Activated T-cell treated with anti-CD3 and anti-CD28 coated beads, Interleukin-2, amount 50 U/mL, for 72 hours (primary cell): ENCODE measurements at places on chromosomes 5 and 9. TPM values are rescaled to one million over a fixed set of nuclear protein-coding genes. Genes with fewer than 3 reads are reported as not detected.
A peak's percentile ranks its signal among the peaks of the same experiment; 100 is the strongest.

DNA sequence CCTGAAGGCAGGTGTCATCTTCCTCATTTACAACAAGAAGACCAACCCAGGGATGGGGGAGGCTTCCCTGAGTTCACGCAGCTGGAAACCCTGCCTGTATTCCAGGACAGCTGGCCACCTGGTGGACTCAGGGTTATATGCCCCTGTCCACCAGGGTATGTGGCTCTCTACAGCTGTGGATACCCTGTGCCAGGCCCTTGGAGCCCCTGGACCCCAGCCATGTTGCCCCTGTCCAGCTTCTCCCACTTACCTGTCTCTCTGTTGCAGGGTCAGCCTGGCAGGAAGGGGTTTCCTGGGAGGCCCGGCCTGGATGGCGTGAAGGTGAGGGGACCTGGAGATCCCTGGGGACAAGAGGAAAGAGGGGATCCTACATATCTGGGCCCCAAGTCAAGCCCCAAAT, 79.7 kb upstream of the ORM1 start:
- no peak overlapping the region for H3K4me3 ChIP-seq
- no peak for DNase-seq
- H3K27me3 ChIP-seq: no peaks in the 10 kb centered on the region

DNA sequence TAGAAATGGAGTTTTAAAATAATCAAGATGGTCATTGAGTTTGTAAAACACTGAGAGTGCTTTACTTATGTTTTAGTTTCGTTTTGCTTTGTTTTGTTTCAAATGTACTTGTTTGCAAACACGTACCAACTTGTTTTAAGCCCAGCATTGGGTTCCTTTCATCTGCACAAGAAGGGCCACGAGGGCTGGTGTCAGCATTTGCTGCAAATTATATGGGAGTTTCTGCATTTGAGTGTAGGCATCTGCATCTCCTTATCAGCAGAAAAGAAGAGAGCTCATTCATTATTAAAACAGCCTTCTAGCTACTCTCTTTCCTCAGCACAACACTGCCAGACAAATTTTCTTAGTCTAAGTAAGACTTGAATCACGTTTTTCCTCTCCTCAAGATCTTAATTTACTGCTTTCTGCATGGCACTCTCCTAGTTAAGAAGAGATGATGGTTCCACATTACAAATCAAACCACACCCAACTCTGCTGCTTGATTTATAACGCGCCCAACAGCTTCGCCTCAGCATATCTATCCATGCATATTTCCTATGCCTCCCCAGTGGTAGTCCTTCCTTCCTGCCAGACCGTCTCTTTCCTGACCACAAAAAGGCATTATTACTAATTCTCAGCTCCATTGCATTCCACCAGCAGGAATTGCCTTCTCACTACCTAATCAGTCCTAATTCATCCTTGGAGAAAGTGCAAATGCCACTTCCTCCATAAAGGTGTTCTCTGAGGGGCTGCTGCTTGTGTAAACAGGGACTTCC, 95.2 kb upstream of the CAST start:
- no peak for DNase-seq
- H3K4me1 ChIP-seq: peaks cover 15% of the 10 kb centered on the region
- no peaks in the 10 kb centered on the region for H3K36me3 ChIP-seq

GRCh38 chr5:53167836-53168235, 58.3 kb upstream of the MOCS2 start:
- no peak overlapping the region for H3K27ac ChIP-seq
- no peaks in the 10 kb centered on the region for H3K4me1 ChIP-seq
- H3K27me3 ChIP-seq: peaks cover 21% of the 10 kb centered on the region
- H3K36me3 ChIP-seq: no peaks in the 10 kb centered on the region
- no peak overlapping the region for H3K4me3 ChIP-seq
- DNase-seq: no peak

DNA sequence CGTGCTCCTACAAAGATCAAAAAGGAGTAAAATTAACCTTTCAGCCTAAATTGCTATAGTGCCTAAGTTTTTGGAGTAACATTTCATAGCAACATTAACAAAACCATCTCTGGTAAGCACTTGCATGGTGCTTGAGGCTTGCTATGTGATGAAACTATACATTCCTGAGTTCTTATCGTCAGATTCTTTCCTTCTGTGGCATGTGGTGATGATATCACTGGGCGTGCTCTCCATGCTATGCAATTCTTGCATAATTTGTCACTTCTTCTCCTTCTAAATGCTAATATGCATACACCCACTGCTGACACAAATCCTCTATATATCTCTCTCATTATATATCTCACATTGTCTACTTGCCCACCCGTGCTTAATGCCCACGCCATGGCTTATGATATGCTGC, 2019.9 kb downstream of the MAT2B start:
- peaks cover 1% of the 10 kb centered on the region for H3K36me3 ChIP-seq
- H3K4me3 ChIP-seq: no peak overlapping the region
- no peak for DNase-seq
- no peak overlapping the region for H3K27ac ChIP-seq
- no peaks in the 10 kb centered on the region for H3K4me1 ChIP-seq
- no peaks in the 10 kb centered on the region for H3K27me3 ChIP-seq

GRCh38 chr5:19125956-19126713, 861.9 kb downstream of the CDH18 start:
- no peak overlapping the region for H3K27ac ChIP-seq
- no peaks in the 10 kb centered on the region for H3K4me1 ChIP-seq
- DNase-seq: no peak
- no peaks in the 10 kb centered on the region for H3K27me3 ChIP-seq
- no peaks in the 10 kb centered on the region for H3K36me3 ChIP-seq
- no peak overlapping the region for H3K4me3 ChIP-seq

DNA sequence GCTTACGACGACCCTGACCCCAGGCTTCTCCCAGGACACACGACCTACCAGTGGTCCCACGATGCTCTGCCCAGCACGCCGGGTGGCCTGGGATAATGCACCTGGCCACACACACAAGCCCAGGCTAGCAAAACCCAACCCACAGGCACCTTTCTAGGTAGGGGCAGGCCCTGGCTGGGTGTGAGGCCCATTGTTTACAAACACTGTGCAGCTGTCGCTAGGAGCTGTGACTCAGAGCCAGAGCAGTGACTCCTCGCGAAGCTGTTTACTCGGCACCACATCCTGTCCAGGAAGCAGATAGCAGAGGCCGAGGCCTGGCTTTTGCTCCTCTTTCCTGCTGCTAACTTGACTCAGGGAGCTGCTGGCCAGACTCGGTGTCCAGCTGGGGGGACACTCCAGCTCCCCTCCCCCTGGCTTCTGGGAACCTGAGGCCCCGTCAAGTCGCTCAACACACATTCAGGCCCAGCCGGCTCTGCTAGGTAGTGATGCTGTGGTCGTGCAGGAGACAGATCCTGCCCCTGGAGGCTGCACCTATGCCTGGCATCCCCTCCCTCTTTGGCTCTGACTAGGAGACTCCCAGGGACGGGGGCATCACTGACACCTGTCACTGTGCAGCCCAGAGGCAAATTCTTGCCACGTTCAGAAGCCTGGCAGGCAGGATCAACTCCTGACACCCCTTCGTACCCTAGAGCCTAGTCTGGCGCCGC, 12.8 kb upstream of the RALGDS start:
- DNase-seq: peak; percentile 94
- H3K4me1 ChIP-seq: peaks cover 85% of the 10 kb centered on the region
- H3K27me3 ChIP-seq: no peaks in the 10 kb centered on the region

DNA sequence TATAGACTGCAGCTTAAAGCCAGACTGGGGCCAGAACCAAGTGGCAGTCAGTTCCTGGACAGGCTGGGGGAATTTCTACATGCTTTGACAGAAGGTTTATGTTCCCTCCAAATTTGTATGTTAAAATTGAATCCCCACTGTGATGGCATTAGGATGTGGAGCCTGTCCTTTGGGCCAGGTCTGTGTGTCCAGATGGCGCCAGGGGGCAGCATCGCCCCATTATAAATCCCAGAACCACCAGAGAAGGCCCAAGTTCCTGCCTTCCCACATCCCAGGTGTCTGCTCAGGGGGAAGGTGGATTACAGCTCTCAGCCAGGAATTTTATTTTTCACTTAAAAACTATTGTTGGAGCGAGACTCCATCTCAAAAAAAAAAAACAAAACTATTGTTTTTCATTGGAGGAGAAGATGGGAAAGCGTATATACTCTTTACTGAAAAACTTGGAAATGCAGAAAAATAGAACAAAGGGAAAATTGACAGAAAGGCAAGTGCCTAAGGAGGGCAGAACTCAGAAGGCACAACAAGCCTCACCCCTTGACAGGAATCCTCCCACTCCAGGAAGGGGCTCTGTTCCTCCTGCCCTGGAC, 5.0 kb downstream of the IL3 start:
- H3K27ac ChIP-seq: peak overlapping the region; percentile 76
- DNase-seq: peak; percentile 70
- no peaks in the 10 kb centered on the region for H3K36me3 ChIP-seq
- peaks cover 52% of the 10 kb centered on the region for H3K4me1 ChIP-seq
- H3K27me3 ChIP-seq: no peaks in the 10 kb centered on the region

DNA sequence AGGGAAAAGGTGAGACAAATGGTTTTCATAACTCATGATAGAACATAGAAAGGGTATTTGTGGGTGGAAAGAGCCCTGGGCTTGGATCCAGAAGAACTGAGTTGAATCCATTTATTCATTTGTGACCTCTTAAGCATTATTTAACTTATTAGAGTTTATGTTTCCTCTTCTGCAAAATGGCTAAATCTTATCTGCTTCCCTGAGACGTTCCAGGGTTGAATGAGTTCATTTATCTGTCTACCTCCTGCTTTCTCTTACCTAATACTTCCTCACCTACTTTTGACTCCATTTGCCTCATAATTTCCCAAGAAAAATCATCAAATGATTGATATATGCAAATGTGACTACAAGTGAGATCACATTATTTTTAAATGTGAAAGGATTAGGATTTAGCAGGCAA, 152.7 kb upstream of the GAS1 start:
- DNase-seq: no peak
- H3K4me1 ChIP-seq: no peaks in the 10 kb centered on the region
- H3K27me3 ChIP-seq: peaks cover 11% of the 10 kb centered on the region
- no peaks in the 10 kb centered on the region for H3K36me3 ChIP-seq
- H3K27ac ChIP-seq: no peak overlapping the region
- H3K4me3 ChIP-seq: no peak overlapping the region

DNA sequence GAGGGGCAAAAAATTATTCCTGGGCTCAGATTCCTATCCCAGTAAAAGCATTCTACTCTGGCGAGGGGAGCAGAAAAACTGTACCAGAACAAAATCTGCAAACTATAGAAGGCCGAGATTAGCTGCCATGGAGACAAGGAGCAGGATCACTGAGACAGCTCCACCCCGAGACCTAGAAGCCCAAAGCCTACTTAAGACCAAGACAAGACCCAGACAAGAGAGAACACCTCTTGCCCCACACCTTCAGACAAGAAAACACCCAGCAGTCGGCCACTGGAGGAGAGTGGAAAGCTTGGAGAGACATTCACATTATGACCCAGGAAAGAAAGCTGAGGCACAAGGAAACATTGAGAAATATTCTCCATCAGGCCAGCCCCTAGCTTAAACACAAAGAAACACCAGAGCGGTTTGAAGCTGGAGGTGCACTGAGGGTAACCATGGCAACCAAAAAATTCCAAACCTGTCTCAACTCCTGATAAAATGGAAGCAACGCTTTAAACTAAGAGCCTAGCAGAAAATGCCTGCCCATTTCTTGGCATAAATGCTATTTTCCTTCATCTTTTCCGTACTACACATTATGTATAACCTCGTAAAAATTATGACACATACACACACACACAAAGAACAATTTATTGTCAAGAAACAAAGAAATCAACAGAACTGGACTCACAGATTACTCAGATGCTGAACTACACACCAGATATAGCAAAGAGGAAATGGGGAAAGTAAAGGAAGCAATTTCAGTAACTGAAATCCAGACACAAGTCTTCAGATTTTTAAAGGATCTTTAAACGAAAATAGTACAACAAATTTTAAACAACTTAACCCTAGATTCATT, 53.8 kb upstream of the FTMT start:
- no peak overlapping the region for H3K27ac ChIP-seq
- H3K4me3 ChIP-seq: no peak overlapping the region
- no peaks in the 10 kb centered on the region for H3K27me3 ChIP-seq
- H3K4me1 ChIP-seq: no peaks in the 10 kb centered on the region
- no peak for DNase-seq

DNA sequence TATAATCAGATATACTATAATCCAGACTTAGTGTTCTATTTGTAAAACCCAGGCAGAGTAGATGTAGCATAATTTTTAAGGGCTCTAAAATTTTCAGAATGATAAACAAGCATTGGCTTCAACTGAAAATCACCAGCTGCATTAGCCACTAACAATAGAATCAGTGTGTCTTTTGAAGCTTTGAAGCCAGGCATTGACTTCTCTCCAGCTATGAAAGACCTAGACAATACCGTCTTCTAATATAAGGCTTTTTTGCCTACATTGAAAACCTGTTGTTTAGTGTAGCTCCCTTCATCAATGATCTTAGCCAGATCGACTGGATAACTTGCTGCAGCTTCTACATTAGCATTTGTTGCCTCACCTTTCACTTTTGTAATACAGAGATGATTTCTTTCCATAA, 1877.3 kb upstream of the ACO1 start:
- no peaks in the 10 kb centered on the region for H3K27me3 ChIP-seq
- H3K4me1 ChIP-seq: no peaks in the 10 kb centered on the region
- H3K4me3 ChIP-seq: no peak overlapping the region
- no peak overlapping the region for H3K27ac ChIP-seq
- H3K36me3 ChIP-seq: no peaks in the 10 kb centered on the region
- DNase-seq: no peak

- DNase-seq: no peak
- H3K27ac ChIP-seq: no peak overlapping the region
- H3K4me3 ChIP-seq: no peak overlapping the region
- no peaks in the 10 kb centered on the region for H3K36me3 ChIP-seq
- H3K4me1 ChIP-seq: no peaks in the 10 kb centered on the region
- peaks cover 25% of the 10 kb centered on the region for H3K27me3 ChIP-seq
Observed at GRCh38 chr5:35185518-35185917, 44.8 kb downstream of the PRLR start.

DNA sequence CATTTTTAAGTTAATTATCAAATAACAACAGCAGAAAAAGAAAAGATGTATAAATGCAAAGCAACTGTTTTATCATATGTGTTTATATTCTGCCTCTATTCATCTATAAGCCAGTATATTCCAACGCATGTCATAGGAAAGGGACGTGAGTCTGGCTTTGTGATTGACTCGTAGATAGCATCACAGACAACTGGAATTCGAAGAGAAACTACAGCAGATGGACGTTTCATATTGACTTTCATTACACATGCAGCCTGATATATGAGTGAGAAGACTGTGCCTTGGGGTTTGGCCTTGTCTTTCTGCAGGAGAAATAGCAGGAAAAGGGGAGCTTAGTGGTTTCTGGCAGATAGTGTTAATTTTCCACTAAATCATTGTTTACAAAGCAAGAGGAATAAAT, 1111.9 kb downstream of the MAT2B start:
- no peak overlapping the region for H3K27ac ChIP-seq
- H3K36me3 ChIP-seq: no peaks in the 10 kb centered on the region
- H3K27me3 ChIP-seq: no peaks in the 10 kb centered on the region
- no peak for DNase-seq
- no peaks in the 10 kb centered on the region for H3K4me1 ChIP-seq

GRCh38 chr5:175652741-175653663, 4.9 kb upstream of the HRH2 start:
- H3K27ac ChIP-seq: peak overlapping the region; percentile 89
- DNase-seq: peak; percentile 87
- H3K36me3 ChIP-seq: peaks cover 26% of the 10 kb centered on the region

DND1 gene
- 3.7 TPM for total RNA-seq

TMEM245 gene
- total RNA-seq: 30.7 TPM

ADAMTS2 gene
- total RNA-seq: not detected

PCDHA1 gene
- not detected for total RNA-seq
